CD4-positive, alpha-beta T cell treated with Interleukin-12 subunit alpha and Interleukin-12 subunit beta, for 1 hour (primary cell): ENCODE measurements at places on chromosomes 12 and 14.

- no peak for DNase-seq
These were observed 54.7 kb downstream of the DDX51 start for GRCh38 chr12:132089407-132089910.

DNA sequence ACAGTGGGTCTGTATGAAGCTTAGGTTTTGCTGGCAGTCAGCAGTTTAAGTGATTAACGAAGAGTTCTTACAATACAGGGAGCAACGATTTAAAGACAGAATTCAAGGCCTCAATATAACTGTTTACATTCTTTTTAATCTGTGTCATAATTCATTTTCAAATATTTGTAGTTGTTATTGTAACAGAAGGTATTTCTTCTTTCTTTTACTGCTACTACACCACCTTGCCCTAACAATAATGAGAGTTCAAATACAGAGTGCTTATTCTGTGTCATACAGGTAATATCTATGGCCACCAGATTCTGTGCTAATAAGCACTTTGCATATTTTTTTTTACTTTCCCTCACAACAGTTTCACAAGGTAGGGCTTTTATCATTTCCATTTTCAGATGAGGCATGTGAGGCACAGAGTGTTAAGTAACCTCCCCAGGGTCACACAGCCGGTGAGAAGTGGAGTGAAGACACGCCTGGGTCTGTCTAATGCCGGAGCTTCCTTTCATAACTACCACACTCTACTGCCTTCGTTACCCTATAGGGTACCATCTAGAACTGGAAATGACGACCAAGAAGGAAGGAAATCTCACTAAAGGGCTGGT lies 81.9 kb downstream of the PELI2 start:
- DNase-seq: no peak

GRCh38 chr12:124917841-124918621 lies 3.6 kb upstream of the UBC start:
- no peak for DNase-seq

- no peak for DNase-seq
These were observed 323.3 kb upstream of the TMEM132C start for GRCh38 chr12:127943481-127944210.

DNA sequence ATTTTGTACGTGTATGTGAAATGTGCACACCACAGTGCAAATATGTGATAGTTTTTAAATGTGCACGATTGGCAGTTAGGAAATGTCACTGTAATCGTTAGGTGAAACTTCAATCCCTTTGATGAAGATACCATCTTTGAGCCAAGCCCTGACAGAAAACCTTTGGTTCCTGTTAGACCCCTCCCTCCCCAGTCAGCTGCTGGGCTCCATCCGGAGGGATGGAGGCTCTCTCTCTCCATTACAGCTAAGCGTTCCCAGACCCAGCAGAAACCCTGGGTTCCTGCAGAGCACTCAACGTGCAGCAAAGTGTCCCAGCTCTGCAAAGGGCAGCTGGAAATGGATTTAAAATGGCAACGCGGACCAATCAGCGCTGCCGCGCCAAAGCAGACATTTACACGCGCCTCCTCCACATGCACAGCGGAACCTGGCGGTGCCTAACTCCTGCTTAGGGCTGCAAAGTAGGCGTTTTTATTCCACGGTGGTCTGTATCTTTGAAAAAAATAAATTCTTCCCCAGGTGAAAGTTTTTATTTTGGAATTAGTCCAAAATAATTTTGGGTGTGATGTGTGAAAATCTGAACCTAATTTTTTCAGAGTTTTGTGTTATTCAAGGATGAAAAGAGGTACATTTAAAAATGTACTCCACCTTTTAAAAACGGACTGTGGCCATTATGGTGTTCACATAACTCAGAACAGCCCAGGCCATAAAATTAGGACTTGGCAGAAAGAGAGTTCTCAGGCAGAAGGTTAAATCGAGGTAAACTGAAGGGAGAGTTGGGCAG lies 1.4 kb upstream of the HMGA2 start:
- no peak for DNase-seq

- no peak for DNase-seq
These were observed 198.5 kb downstream of the ATP23 start for GRCh38 chr12:58139894-58140293.

GRCh38 chr12:42641221-42641885 lies 51.8 kb upstream of the PRICKLE1 start:
- DNase-seq: no peak

DNA sequence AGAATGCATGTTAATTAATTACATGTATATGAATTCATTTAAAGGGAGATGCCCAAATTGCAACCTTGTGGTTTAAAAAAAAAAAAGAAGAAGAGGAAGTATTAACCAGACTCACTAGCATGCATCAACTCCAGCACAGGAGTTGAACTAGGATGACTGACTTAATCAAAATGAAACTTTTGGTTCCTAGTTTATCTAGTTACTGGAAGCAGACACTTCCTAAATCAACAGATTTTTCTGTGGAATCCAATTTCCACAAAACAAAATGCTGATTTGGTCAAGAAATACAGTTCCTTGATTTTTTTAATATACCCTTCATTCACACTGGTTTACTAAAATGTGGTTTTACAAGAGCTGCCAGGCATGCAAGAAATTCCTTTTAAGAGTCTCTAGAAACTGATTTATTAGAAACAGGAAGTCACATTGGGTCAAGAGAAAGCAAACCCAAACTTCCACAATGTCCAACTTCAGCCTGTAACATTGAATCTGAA lies 41.6 kb downstream of the ITPR2 start:
- no peak for DNase-seq

GRCh38 chr14:69763761-69764510 lies 3.0 kb upstream of the SRSF5 start:
- DNase-seq: no peak

GRCh38 chr12:62323386-62323785 lies 63.2 kb downstream of the USP15 start:
- no peak for DNase-seq

DNA sequence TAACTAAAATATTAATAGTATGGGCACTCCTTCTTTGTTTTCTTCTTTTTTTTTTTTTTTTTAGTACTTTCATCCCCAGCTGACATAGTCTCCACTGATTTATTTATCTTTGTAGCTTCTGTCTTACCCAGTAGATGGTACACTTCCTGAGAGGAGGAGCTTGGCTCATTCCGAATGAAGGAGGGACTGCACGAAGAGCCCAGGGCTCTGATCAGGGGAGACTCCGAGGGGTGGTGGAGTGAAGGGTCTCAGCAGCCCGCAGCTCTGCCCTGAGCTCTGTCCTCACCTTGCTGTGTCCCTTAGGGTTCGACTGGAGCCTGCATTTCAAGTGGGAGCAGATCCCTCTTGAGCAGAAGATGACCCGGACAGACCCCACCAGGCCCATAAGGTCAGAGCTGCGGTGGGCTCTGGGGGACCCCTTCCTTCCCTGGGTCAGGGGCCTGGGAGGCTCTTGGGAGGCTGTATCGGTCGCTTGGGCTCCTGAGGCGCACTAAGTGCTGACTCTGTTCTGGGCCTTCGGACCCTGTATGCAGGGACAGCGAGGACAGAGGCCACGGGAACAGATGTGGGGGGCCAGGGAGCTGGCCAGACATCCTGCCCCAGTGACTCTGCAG lies 65.2 kb downstream of the ERH start:
- no peak for DNase-seq

GRCh38 chr14:65564370-65564769 lies 151.8 kb downstream of the FUT8 start:
- no peak for DNase-seq

- DNase-seq: no peak
These were observed 2.1 kb downstream of the SLC6A12 start for GRCh38 chr12:211639-212414.

DNA sequence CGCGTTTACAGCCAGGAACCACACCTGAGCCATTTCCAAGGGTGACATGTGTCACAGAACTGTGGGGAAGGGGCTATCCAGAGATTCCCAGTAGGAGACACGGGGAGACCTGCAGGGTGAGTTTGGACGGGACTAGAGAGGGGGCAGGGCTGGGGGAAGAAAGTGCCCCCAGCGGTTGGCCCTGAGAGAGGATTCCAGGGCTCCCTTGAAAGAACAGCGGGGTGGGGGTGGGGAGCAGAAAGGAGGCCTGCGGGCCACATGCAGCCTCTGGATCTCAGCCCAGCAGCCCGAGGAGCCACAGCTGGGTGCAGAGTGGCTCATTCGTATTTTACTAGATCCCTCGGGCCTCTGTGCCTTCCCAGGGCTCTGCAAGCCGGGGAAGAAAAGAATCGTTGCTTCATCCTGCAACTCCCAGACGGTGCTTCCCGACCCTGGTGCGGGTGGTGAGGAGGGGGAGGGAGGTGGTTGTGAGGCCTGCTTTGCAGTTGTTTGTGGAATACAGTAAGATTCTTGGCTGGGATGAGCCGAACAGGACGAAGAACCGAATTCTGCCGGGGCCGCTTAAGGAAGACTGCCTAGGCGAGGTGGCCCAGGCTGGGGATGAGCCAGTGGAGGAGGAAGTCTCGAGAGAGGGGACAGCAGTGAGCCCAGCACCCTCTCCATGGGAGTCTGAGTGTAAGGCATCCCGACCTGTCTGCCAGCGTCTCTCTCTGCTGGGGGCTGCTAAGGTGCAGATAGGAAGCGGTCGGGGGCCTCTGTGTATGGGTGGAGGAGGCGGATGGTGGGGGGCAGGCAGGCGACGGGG lies 36.1 kb upstream of the ANKRD9 start:
- no peak for DNase-seq

DNA sequence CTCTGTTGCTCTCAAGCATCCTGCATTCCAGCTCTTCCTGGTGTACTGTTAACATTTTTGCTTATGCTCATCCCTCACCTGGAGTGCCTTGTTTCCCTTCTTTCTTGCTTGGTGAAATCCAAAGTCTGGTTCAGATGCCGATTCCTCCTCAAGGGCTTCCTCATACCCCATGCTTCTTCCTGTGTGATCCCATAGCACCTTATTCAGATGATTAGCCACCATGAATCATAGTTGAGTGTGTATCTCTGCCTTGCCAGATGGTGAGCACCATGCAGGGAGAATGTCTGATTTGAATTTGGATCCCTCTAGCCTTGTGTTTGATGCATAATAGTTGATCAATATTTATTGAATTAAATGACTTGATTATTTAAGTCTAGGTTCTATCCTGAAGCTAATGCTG lies 39.4 kb upstream of the ANO4 start:
- DNase-seq: no peak

DNA sequence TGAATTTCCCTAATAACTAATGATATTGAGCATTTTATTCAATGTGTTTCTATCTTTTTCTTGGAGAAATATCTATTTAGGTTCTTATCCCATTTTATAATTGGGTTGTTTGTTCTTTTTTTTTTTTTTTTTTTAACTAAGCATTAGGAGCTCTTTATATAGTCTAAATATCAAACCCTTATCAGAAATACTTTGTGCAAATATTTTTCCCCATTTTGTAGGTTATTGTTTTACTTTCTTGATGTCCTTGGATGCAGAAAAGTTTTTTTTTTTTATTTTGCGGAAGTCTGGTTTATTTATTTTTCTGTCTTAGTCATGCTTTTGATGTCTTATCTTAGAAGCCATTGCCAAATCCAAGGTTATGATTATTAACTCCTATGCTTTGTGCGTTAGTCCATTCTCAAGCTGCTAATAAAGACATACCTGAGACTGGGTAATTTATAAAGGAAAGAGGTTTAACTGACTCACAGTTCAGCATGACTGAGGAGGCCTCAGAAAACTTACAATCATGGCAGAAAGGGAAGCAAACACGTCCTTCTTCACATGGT lies 434.3 kb upstream of the TBX3 start:
- no peak for DNase-seq

DNA sequence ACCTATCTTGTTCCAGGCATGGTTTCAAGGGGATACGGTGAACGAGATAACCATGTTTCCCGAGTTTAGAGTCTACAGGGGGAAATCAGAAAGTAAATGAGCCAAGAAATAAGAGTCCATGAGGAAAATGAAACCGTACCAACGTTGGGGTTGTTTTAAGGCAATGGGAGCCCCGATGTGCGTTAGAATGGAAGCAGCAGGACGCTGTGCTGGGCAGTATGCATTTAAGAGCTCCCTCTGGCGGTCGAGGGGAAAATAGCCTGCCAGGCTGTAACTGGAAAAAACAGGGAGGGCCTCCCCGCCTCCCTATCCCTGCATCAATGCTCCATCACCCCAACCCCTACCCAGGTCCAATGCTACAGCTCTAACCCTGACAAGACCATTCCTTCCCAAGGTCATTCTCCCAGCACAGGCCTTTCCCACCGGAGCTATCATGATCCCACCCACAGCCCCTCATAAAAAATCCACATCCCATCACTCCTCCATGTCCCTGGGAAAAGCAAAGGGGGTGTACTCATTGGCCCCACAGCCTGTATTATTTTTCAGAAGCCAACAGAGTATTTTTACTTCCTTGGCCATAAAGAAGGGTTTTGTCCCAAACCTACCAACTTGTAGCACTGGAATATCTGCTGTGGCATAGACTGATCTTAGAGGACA lies 226.3 kb upstream of the NOS1 start:
- peak; percentile 21 for DNase-seq

DNA sequence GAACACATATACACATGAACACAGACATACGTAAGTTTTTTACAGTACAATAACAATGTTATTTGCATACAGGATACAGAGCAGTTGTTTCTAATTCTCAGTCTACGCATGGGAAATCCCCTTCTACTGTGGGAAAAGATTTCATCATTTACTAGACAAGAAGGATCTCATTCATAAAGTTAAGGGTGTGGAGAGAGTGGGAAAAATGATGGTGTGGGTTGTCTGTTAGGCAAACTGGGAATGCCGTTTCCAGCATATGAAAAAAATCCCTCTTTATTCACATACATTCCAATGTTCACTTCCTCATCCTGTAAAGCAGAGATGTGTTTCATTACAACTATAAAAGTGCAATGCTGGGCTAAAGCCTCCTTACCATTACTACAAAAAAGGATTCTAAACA lies 120.9 kb downstream of the SINHCAF start:
- DNase-seq: no peak

- no peak for DNase-seq
These were observed 691 bp downstream of the SLC2A13 start for GRCh38 chr12:40105265-40105514.

DNA sequence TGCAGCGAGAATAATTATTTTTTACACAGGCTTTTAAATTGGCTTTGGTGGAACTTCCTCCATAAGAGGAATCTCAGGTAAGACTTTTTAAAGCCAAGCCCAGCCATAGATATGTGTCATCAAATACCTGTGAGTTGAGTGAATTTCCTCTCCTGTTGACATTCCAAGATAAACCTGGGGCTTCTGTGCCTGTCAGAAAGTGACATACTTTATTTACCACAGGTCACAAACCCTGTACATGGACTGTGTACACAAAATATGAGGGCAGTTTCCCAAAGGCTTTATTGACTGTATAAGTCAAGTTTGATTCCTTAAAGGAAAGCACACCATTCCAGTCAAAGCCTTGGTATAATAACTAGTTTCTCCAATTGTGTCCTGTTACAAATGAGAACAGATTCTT lies 25.9 kb upstream of the SRSF5 start:
- DNase-seq: no peak

DNA sequence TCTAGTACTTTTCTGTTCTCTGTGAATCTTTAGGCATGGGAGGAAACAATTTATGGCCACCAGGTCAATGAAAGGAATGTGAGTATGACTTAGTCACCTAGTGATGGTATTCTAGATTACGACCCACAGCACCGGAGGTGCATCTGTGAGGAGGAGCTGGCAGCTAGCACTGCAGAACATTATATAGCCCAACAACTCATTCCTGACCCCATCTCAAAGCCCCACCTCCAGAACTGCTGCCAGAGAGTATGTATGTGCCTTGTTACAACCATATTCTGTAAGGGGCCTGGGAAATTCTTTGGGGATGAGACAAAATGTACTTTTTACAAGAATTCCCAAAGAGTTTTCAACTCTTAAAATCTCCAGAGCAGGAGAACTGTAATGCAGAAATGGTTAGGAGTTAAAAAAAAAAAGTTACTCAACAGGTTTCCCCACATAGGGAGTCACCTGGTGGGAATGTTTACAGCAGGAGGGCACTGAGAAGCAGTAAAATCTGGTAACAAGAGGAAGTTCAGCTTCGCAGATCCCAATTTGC lies 34.9 kb upstream of the CERS5 start:
- DNase-seq: no peak
